ENCODE measurements at places on chromosomes 6 and 20.

DNA sequence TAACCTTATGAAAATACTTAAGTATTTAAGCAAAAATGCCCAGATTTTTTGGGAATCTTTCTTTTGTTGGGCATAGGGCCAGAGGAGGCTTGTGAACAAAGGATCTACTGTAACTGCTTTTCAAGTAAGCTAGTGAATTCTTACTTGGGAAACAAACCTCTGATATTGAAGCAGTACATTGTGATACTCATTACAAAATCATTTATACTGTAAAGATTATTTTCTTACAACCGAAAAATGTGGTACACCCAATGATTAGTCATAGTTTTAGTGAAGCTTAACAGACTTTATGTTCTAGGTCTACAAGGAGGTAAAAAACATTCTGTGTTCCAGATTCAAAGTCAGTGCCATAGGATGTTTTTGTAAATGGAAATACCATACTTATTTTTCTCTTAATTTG is 272.9 kb upstream of the KCNQ5 start:
- no peak for DNase-seq

GRCh38 chr6:44036699-44037101 is 90.6 kb downstream of the MRPL14 start:
- no peak for DNase-seq

DNA sequence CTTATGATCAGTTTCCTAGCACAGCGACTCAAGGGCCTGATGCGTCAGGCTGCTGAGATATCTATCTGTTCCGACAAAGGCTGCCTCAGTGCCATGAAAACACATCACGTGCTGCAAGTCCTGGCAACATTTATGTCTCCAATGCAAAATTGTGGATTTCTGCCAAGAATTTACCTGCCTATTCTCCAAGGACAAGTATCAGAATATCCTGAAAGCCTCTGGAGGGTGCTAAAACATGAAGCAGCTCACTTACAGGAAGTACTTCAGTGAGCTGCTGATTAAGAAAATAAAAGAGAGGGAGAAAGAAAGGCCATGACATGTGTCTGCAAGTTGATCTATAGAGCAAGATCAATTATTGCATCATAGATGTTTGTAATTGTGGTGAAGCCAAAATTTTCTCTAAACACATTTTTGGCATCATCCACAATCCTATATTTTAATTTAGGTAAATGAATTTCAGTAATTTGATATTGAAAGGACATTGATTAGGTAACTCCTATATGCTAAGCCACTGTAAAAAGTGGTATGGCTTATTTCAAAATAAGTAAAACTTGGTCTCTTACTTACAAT is 25.8 kb upstream of the TPBG start:
- DNase-seq, result no peak

- DNase-seq, result peak; percentile 28
Measured at GRCh38 chr6:43939281-43940070, 169.5 kb downstream of the VEGFA start.

- DNase-seq, result no peak
Measured at GRCh38 chr6:25016014-25016720, 80.4 kb upstream of the RIPOR2 start.

GRCh38 chr6:163324688-163325389 is 89.7 kb upstream of the QKI start:
- no peak for DNase-seq

DNA sequence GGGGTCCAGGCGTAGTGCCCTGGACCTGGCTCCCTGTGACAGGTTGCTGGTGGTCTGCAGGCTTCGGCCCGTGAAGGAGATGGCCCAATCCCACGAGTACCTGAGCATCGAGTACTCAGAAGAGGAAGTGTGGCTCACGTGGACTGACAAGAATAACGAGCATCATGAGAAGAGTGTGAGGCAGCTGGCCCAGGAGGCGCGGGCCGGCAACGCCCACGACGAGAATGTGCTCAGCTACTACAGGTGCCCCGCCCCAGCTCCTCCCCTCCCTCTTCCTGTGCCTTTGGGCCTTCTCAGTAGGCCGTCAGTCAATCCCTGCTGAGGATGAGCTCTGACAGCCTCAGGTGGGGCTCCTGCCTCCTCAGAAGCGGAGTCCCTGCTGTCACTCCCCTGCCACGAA is 42.6 kb downstream of the UQCC2 start:
- no peak for DNase-seq

DNA sequence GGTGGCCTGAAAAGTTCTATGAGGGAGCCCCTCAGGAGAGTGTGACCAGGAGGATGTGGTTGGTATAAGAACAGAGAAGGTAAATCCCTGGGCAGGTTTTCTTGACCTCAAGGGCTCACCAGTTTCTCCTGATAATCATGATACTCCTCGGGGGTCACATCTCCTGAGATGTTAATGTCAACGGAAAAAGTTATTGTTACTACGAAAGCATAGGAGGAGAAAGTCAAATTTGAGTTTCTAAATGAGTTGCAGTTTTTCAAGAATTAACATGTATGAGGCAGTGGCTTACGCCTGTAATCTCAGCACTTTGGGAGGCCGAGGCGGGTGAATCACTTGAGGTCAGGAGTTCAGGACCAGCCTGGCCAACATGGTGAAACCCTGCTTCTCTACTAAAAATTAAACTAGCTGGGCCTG is 23.4 kb downstream of the MGME1 start:
- no peak for DNase-seq

Data from GDM1 (cell line).